ENCODE measurements at places on chromosomes 5 and 9. TPM values are rescaled to one million over a fixed set of nuclear protein-coding genes. Genes with fewer than 3 reads are reported as not detected.

LIFR gene
- 43.5 TPM for total RNA-seq

ANKRD18A gene
- 1.2 TPM for total RNA-seq

PCDHGB4 gene
- 12.8 TPM for total RNA-seq

CORO2A gene
- total RNA-seq: 4.2 TPM

ECM2 gene
- 5.2 TPM for total RNA-seq

SLC6A3 gene
- not detected for total RNA-seq

IL5 gene
- not detected for total RNA-seq

TSSK1B gene
- not detected for total RNA-seq

ANKRD20A1 gene
- total RNA-seq: 2.0 TPM

SOX30 gene
- not detected for total RNA-seq

RLN1 gene
- total RNA-seq: not detected

JAKMIP2 gene
- 49.7 TPM for total RNA-seq

IGFBPL1 gene
- 31.7 TPM for total RNA-seq

TMC1 gene
- total RNA-seq: 0.25 TPM

GADD45G gene
- total RNA-seq: 5.9 TPM

SNCB gene
- total RNA-seq: 15.7 TPM

MED7 gene
- 26.1 TPM for total RNA-seq

PCDHA13 gene
- total RNA-seq: 24.3 TPM

PCDHGB1 gene
- total RNA-seq: 6.9 TPM

FGFR4 gene
- 2.7 TPM for total RNA-seq

FGD3 gene
- total RNA-seq: 18.7 TPM

ARL14EPL gene
- total RNA-seq: not detected

RMI1 gene
- total RNA-seq: 17.2 TPM

MUSK gene
- 0.25 TPM for total RNA-seq

SLC36A3 gene
- not detected for total RNA-seq

TRIM52 gene
- 9.8 TPM for total RNA-seq

Measured in temporal lobe (tissue), 4 donors.